ENCODE measurements at places on chromosomes 1 and 21. TPM values are rescaled to one million over a fixed set of nuclear protein-coding genes. Genes with fewer than 3 reads are reported as not detected.

DNA sequence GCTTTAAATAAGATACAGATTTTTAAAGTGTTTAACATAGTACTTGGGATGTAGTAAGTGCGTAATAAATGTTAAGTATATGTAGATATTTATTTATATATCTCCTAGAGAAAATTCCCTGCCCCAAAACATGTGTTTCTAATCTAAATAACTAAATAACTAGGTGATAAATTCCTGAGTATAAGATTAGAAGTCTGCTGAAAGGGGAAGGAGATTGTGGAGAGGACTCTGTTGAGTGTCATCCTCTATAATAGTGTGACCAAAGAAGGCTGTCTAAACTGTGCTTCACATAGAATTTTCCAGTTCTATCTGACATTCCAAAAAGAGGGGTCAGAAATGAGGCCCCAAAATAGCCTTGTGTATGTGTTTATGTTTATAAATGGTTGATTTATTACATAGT is 590.5 kb upstream of the ADAMTS5 start:
- no peak overlapping the region for H3K27ac ChIP-seq
- H3K4me1 ChIP-seq: no peaks in the 10 kb centered on the region
- no peak for DNase-seq

Gene TMEM39B
- total RNA-seq: 2.5 TPM

Gene HIVEP3
- total RNA-seq: 3.1 TPM

Gene APCS
- not detected for total RNA-seq

Gene ZNF648
- total RNA-seq: not detected
